ENCODE measurements at places on chromosomes 16 and 17.

- DNase-seq: no peak
Measured at GRCh38 chr17:5610956-5611355, 26.6 kb upstream of the NLRP1 start.

DNA sequence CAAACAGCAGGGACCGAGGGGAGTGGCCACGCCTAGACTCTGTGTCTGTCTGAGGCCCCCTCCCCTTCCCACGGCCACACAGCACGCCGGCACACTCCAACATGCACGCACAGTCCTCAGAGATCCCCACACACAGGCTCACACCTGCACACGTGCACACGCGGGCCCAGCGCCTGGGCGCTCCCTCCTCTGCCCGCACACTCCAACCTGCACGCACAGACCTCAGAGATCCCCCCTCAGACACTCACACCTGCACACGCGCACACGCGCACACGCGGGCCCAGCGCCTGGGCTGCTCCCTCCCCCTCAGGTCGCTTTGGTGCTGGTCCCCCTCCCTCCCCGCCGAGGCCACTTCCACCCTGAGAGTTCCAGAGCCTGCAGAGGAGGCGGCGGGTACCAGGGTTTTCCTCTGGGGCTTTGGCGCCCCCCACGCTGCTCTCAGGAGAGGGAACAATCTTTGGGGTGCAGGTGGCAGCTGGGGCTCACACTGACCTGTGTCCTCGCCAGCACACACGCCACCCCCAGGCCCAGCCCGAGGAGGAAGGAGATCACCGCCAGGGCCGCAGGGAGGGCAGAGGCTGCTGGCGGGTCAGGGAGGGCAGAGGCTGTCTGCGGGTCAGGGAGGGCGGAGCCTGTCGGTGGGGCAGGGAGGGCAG is 1.6 kb downstream of the CD7 start:
- DNase-seq: no peak

DNA sequence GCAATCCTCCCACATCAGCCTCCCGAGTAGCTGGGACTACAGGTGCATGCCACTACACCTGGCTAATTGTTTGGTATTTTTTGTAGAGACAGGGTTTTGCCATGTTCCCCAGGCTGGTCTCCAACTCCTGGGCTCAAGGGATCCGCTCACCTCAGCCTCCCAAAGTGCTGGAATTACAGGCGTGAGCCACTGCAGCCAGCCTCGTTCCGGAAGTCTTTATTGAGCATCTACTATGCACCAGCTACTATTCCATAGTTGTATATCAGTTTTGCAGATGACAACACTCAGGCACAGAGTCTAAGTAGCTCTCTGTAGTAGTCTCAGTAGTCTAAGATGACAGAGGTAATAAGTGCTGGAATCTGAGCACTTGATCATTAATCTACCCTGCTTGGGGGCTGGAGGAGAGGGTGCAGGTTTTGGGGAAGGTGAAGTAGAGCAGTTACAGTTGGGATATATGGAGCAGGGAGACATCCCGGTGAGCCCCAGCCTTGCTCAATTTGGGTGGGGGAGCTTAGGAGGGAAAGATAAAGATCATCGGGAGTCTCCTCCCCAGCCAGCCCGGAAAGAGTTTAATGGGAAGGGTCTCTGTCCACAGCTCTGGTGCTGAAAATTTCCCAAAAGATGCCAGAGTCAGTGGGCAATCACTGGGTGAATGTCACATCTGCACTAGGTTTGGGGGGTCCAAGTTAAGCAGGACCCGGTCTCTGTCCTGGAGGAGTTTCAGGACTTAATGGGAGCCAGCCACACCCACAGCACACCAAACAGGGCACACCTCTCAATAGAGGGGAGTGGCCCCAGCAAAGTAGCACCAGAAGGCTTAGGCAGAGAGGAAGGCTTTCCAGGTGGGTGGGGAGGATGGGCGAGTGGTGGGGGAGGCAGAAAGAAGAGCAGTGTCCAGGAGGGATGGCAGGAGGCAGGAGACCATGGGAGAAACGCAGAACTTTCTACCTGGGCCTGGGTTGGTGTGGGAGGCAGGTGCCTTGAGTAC is 1.7 kb downstream of the OTOP3 start:
- no peak for DNase-seq

DNA sequence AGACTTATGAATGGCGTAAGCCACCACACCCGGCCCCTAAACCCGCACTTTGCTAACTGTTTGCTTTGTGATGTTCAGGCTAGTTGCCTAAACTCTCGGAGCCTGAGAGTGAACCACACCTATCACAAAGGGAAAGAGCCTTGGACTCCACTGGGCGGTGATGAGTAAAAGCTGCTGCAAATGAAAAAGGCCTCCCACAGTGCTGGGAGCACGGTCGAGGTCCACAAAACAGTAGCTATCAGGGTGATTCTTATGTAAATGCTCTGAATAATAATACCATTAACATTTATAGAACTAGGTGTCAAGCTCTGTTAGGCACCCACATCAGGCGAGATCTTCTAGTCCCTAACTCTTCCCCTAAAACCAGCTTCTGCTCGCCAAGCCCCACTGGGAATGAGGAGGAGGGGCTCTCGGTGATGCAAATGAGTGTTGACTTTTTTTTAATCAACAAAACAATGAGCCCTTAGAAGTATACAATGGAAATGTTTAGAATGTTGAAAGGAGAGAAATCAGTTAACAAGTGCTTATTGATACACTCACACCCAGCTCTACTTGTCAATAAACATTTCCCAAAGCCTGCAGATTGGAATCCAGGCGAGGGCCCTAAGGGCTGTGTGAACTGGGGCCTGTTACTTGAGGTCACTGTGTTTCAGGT is 19.8 kb downstream of the FBRS start:
- no peak for DNase-seq

DNA sequence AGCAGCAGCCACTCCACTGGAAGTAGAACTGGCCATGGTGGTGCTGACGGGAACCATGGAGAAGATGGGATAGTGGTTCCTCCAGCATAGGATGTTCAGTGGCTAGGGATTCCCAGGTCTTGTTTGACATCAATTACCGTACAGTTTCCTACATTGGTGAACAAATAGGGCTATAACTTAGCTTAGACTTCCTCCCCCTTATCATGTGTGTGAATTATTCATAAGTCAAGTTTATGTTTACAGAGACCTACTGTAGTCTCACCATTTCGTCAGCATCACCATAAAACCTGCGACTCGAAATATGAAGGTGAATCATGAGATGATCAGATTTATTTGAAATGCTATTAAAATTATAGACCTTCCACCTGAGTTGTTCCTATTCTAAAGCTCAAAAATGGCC is 1.2 kb downstream of the KRTAP2-3 start:
- no peak for DNase-seq
